GM12878 (cell line): ENCODE measurements at places on chromosomes 6 and 20.

DNA sequence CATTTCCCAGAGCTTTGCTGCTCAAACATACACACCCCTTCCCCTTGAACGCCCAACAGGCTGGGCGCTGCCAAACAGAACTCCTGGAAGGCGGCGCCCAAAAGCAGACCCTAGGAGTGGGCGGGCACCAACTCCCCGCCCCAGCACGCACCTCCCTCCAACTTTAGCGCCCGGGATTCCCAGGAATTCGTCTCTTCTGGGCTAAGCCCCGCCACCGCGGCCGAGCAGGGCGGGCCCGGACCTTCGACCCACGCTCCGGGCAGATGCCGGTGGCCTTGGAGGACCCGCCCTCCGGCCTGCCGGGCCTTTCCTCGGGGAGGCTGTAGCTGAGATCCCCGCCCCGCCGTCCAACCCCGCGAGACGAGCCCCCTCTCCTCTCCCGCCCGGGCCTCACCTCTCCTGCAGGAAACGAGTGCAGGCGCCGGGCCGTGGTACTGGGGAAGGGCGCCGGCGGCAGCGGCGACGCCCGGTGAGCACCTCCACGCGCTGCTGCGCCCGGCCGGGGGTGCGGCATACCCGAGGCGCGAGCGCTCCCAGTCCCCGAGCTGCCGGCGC, 659 bp downstream of the MCUR1 start:
- no peak for DNase-seq

GRCh38 chr6:43189776-43190304, 7.8 kb downstream of the CUL9 start:
- no peak for DNase-seq

DNA sequence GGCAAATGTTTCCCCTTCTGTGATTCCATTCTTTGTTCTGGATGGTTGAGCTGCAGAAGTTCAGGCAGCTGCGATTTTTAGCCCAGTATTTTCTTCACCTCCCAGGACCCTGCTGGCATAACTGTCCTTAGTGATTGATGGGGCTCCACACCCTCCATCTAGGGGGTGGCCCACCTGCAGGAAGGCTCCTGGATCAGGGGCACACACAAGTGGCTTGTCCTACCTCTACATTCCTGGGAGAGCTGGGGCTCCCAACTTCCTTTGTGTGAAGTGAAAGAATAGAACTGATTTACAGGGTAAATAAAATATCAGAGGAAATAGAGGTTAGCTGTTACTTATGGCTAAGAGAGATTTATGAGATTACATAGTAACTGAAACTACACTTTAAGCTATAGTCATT, 129.5 kb upstream of the MAP3K7 start:
- no peak for DNase-seq

GRCh38 chr20:36235892-36236785, at the start of gene AAR2:
Gene AAR2 (plus strand): TSS chr20:36236478. CDS start chr20:36239869, 3,391 bp downstream.
- peak; percentile 23 for DNase-seq

DNA sequence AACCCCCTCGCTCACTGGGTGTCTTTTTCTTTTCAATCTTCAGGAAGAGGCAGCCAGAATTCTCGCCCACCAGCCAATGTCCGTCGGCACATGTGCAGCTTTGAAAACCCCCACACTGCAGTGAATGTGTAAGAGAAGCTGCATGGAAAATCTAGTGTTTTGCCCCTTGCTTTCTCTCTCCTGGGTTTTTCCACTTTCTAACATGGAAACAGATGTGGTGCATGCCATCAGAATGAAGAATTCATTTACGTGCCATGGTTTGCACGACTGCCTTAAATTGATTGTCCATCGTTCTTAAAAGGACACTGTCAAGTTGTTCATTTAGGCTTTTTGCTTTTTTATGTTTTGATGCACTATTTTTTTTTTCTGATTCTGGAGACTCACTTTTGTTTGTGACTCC, 117.1 kb upstream of the RAB32 start:
- no peak for DNase-seq

GRCh38 chr6:37280162-37280887, 22.4 kb upstream of the TMEM217 start:
- DNase-seq: no peak

GRCh38 chr6:107578642-107579341, 88.9 kb downstream of the SOBP start:
- no peak for DNase-seq

- no peak for DNase-seq
Observed at GRCh38 chr6:134619789-134620188, 301.9 kb upstream of the SGK1 start.

DNA sequence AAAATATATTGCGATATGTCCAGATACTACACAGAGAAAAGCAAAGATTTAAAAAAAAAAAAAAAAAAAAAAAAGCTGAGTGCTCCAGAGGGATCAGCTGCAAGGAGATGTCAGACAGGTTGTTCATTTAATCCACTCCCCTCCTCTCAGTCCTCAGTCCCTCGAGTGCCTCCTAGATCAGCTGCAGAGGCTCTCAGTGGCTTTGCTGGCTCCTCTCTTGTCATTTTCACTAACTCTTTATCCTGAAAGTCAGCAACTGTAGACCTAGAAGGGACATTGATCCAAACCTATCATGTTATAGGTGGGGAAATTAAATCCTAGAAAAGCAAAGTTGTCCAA, 61.6 kb downstream of the KIAA0319 start:
- no peak for DNase-seq

GRCh38 chr20:21564127-21564773, 50.4 kb upstream of the NKX2-2 start:
- DNase-seq: no peak

- DNase-seq: peak; percentile 20
Observed at GRCh38 chr6:47203266-47203937, 106.3 kb downstream of the TNFRSF21 start.

- peak; percentile 85 for DNase-seq
Observed at GRCh38 chr20:48359692-48360341, 468.0 kb downstream of the PREX1 start.

GRCh38 chr6:33112148-33112547, 36.4 kb downstream of the HLA-DPB1 start:
- peak; percentile 68 for DNase-seq

- no peak for DNase-seq
Observed at GRCh38 chr6:37674161-37674560, 23.5 kb downstream of the MDGA1 start.

GRCh38 chr6:41685641-41686380, 47.5 kb downstream of the MDFI start:
- no peak for DNase-seq

- DNase-seq: no peak
Observed at GRCh38 chr20:63568986-63569949, 4.8 kb downstream of the HELZ2 start.

DNA sequence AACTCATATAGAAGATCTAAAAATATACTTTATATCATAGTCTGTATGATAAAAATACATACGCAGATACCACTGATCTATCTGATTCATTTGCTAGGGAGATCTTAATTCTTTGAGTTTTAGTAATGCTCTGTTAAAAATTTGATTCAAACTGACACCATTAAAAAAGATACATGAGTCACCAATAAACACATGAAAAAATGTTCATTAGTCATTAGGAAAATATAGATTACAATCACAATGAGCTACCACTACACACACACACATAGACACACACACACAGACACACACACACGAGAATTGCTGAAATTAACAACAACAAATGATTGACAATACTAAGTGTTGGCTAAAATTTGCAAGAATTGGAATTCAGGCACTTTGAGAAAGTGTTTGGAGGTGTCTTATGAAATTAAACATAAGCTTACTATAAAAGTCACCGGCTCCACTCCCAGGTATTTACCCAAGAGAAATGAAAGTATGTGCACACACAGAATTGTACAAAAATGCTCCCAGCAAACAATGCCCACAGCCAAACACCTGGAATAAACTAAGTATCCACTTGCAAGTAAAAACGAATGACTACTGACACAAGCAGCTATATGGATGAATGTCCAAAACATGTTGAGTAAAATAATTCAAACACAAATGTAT, 117.7 kb upstream of the GGTLC1 start:
- DNase-seq: no peak

DNA sequence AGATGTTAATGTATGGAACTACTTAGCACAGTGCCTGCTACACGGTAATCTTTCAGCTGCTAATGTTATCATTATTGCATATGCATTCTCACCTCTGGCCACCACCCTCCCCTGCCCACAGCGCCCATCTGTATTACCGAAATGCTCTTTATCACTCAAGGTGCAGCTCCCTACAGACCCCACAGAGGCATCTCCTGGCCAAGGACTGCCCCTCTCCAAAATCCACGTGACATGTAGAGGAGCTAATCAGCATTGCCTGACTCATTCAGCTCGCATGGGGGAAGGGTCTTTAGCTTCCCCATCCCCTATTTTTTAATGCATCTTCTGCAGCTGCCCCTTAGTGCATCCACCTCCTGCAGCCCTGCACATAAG, 41.8 kb downstream of the SLC22A23 start:
- DNase-seq: no peak

GRCh38 chr20:59817406-59817805, 116.0 kb downstream of the SYCP2 start:
- no peak for DNase-seq

DNA sequence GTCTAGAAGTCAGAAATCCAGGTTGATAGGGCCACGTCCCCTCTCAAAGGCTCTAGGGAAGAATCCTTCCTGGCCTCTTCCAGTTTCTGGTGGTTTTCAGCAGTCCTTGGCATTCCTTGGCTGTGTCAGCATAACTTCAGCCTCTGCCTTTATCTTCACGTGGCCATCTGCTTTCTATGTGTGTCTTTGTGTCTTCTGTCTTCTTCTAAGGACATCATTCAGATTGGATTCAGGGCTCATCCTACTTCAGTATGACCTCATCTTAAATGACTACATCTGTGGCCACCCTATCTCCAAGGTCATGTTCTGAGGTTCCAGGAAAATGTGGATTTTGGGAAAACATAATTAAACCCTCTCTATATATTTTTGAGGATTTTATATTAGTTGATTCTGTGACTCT, 23.0 kb downstream of the C6orf89 start:
- DNase-seq: no peak

- no peak for DNase-seq
Observed at GRCh38 chr20:60693496-60694133, 558.4 kb upstream of the CDH4 start.

- DNase-seq: peak; percentile 95
Observed at GRCh38 chr6:137873273-137873762, 6.3 kb downstream of the TNFAIP3 start.

DNA sequence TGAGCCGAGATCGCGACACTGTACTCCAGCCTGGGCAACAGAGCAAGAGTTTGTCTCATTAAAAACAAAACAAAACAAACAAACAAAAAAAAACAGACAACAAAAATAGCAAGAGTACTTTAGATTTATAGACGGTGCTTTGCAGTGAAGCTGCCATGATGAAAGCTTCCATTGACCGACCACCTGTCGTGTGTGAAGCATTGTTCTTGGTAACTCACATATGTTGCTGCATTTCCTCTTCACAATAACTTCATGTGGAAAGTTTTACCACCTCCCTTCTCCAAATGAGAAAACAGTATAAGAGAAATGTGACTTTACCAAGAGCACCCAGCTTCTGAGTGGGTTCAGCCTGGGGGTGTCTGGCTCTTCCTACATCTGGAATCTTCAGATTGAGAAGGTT, 56.4 kb upstream of the PTGIS start:
- no peak for DNase-seq

DNA sequence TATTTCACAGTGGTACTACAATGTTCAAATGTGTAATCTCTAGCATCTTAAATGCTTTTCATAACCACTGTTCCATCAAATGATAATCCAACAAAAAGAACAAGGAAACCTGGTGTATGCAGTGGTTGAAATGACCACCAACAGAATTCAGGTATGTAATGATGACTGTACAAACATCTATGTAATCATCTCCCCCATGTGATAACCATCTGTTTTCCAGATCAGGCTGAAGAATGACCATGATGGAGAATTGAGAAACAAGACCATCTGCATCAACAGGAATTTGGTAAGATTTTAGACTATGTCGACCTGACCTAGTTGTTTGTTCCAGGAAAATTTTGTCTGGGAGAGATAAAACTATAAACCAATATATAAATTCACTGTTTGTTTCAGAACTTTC, 81.3 kb upstream of the ASCC3 start:
- no peak for DNase-seq

GRCh38 chr6:112879920-112880413, 532.8 kb downstream of the RFPL4B start:
- DNase-seq: no peak

DNA sequence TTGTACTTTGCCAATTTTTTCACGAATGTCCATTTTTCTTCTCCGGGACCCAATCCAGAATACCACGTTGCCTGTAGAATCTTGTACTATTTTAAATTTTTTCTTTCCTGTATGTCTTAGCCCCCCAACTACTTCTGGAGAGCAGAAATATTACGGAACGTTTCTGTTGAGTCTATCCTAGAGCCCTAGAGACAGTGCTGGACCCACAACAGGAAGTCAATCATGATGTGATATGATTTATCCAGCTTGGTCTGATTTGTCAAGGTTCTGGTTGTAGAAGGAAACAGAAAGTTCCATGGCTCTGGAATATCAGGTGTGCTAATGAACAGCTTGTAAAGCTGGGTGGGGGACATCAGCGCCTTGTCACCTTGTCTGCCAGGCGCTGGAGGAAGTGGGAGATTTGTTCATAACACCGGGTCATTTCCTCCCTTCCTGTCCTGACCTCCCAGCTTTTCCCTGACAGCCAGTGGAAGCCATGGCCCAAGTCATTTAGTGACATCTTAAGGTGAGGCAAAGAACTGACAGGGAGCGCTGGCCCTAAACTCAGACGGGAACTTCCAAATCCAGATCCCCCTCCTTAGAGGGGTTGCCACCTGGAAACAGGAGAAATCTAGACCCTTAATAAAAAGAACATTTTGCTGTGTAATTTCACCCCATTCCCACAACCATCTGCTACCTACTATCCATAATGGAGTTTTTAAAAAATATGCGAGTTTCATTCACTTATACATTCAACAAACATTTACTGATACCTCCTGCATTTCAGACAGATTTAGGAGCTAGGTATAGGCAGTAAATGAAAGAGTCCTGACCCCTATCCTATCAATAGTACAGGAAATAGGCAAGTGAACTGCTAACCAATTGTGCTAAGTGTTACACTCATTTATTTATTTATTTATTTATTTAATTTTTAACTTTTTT, 130.5 kb downstream of the ZFP64 start:
- DNase-seq: no peak

GRCh38 chr6:139257291-139257690, 34.5 kb downstream of the TXLNB start:
- DNase-seq: no peak

GRCh38 chr6:126302191-126302590, 37.7 kb upstream of the CENPW start:
- DNase-seq: no peak

GRCh38 chr6:110043366-110043994, 65.4 kb downstream of the GPR6 start:
- DNase-seq: no peak
